Spinal cord (tissue), 10 donors: ENCODE measurements at places on chromosomes 1 and 21.

DNA sequence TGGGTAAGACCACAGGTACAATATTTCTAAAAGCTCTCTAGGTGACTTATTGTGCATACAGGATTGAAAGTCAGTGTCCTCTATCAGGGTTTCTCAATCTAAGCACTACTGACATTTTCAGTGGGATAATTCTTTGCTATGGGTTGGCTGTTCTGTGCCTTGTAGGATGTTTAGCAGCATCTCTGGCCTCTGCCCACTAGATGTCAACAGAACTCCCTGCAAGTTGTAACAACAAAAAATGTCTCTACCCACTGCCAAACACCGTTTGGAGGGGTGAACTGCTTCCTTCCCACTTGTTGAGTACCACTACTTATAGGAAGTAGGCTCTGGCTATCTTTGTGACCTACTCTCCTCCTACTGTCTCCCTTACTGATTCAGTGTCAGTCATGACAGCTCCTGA is 90.1 kb upstream of the ZRANB2 start:
- DNase-seq: no peak

DNA sequence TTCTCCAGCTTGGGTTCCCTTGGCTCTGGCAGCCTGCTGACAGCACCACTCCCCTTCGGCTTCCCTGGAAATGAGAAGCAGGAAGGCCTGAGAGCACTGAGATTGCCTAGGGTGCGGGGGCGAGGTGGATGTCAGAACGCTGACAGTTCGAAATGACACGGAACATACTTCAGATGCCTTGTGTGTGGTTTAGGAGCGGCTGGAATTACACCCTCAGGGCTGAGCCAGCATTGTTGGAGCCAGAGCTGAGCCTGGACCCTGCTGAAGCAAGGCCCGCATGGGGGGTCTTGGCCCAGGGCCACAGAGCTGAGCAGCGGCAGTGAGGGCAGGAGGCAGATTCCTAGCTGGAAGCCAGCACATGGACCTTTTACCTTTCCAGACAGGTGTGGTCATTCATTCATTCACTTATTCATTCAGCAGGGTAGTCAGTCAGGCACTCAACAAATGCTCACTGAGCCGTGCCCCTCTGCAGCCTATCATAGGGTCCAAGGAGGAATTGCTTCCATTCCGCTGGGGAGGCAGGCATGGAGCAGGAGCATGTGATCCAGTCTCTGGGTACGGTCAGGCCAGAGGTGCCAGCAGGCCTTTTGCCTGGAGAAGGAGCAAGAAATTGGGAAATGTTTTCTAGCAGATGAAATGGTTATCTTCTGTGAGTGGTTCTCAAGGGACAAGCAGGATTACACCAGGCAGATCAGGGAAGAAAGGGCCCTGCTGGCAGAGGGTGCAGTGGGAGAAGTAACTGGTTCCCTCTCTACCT is 6.6 kb upstream of the FOXE3 start:
- no peak for DNase-seq

GRCh38 chr1:147492207-147492606 is 49.1 kb upstream of the BCL9 start:
- no peak for DNase-seq

GRCh38 chr21:35226968-35227744 is 178.1 kb upstream of the RUNX1 start:
- no peak for DNase-seq
